CD4-positive, alpha-beta T cell (primary cell): ENCODE measurements at places on chromosomes 7 and 10.

- no peaks in the 10 kb centered on the region for H3K27me3 ChIP-seq
- H3K4me1 ChIP-seq = no peaks in the 10 kb centered on the region
- DNase-seq = no peak
- no peaks in the 10 kb centered on the region for H3K36me3 ChIP-seq
- H3K4me3 ChIP-seq = no peak overlapping the region
- no peak overlapping the region for H3K27ac ChIP-seq
Observed at GRCh38 chr7:20301311-20301939, 29.3 kb upstream of the ITGB8 start.

- no peak overlapping the region for H3K27ac ChIP-seq
- no peaks in the 10 kb centered on the region for H3K36me3 ChIP-seq
- H3K4me3 ChIP-seq = no peak overlapping the region
- H3K4me1 ChIP-seq = no peaks in the 10 kb centered on the region
Observed at GRCh38 chr10:99522470-99523250, 10.1 kb upstream of the NKX2-3 start.

GRCh38 chr7:26397796-26398426 is 106.2 kb downstream of the SNX10 start:
- no peak overlapping the region for H3K27ac ChIP-seq
- H3K4me3 ChIP-seq = peak overlapping the region; percentile 36
- peaks cover 29% of the 10 kb centered on the region for H3K27me3 ChIP-seq
- H3K4me1 ChIP-seq = peaks cover 14% of the 10 kb centered on the region
- H3K36me3 ChIP-seq = no peaks in the 10 kb centered on the region

DNA sequence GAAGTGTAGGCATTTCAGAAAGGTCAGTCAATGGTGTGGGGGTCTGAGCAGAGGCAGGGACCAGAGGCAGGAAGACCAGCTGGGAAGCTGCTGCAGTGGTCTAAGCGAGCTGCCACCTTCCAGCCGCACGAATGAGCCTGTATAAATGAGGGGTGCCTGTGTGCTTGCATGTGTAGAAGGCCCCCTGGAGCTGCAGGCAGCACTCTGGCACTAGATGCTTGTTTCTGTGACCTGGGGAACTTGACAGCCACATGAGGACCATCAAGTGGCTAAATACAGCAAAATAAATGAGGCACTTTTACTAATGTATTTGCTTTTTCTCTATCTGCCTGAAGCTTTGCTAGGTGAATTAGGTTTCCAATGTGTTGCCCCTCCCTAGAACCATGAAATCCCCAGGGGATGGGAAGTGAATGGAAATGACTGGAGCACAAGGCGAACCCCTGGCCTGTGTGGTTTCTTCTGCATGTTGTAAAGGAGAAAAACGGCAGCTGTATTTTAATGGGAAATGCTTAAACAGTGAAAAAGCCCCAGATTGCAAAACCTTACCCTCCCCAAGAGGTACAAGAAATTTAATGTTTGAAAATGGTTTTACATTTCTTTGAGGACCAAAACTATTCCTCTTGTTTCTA is 57.7 kb downstream of the PYROXD2 start:
- H3K4me3 ChIP-seq = no peak overlapping the region
- no peak for DNase-seq
- H3K27me3 ChIP-seq = peaks cover 37% of the 10 kb centered on the region
- peaks cover 8% of the 10 kb centered on the region for H3K4me1 ChIP-seq
- H3K36me3 ChIP-seq = no peaks in the 10 kb centered on the region
- no peak overlapping the region for H3K27ac ChIP-seq

- no peak overlapping the region for H3K27ac ChIP-seq
- peaks cover 7% of the 10 kb centered on the region for H3K4me1 ChIP-seq
- H3K4me3 ChIP-seq = no peak overlapping the region
- H3K36me3 ChIP-seq = peaks cover 3% of the 10 kb centered on the region
- DNase-seq = peak; percentile 23
Observed at GRCh38 chr7:151705636-151706276, 171.2 kb downstream of the PRKAG2 start.

DNA sequence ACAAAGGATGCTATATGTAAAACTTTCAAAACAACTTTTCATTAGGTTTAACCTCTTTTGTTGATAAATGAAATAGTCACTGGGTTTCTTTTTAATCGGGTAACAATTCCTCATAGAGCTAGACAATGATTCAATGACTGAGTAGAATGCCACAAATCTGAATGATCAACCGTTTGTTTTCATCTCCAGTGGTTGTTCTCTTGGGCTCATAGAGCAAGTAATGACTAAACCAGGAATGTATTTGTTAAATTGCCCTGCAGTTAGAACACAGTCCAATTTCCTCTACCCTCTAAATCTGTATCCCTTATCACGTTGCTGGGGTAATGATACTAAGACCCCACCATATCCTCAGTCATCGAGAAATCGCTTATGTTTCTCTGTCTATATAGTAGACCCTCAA is 40.0 kb downstream of the CNNM1 start:
- no peak for DNase-seq
- H3K27me3 ChIP-seq = peaks cover 5% of the 10 kb centered on the region
- no peak overlapping the region for H3K27ac ChIP-seq
- no peaks in the 10 kb centered on the region for H3K4me1 ChIP-seq
- H3K4me3 ChIP-seq = no peak overlapping the region

DNA sequence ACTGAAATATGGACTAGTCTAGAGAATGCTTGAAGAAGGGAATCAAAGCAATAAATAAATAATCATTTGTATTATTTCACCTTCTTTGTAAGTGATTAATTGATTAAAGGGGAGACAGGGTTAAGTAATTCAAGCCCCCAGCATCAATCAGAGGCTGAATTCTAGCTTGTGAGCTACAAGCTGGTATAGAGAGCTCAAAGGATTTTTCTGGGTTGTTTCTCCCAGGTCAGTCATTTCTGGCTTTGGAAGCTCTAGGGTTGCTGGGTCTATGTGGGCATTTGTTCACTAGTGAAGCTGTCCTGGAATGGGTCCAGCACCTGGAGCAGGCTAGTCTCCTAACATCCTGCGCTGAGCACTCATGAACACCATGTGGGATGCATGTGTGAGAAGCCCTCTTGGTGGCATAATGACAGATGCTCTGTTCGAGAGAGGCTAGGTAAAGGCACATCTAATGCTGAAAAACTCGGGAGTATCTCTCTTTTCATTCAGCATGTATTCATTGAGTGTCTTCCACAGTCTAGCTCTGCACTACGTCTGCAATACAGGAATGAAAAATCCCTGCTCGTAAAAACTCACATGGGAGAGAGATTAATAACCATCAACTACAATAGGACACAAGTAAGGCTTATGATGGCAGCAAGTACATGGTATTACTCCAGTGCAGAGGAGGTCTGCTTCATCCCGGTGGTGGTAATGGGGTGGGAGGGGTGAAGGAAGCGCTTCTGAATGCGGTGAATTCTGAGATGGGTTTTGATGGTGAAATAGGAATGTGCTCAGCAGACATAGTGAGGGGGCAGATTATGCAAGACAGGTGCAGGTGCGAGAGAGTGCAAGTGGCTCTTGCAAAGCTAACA is 68.0 kb upstream of the NRP1 start:
- no peak overlapping the region for H3K27ac ChIP-seq
- no peaks in the 10 kb centered on the region for H3K4me1 ChIP-seq
- no peaks in the 10 kb centered on the region for H3K36me3 ChIP-seq
- no peak overlapping the region for H3K4me3 ChIP-seq

DNA sequence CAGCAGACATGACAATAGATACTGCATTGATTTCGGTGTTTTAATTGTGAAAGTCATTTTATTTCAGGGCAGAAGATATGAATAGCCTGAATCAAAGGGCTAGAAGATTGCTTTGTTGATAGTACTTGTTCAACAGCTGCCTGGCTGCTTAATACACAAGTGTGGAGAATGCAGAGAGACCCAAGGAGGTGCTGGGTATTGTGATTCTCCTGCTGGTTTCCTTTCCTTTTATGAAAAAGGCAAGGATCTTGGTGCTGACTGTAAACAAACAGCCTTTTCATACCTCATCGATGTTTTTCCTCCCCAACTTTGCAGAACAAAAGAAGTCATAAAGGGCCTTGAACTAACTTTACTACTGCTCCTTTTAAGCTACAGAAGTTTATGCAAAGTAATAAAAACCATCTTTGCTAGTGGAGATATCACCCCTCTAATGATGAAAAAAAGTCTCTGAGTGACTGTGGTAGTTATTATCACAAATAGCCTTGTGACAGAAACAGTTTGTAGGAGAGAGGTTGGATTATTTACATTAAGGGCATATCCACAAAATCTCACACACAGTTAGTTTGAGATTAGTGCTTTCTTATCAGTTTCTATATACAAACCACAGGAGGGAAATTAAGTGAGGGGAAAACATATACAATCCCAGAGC is 800.0 kb downstream of the LRMDA start:
- H3K4me1 ChIP-seq = no peaks in the 10 kb centered on the region
- no peak for DNase-seq
- H3K27me3 ChIP-seq = no peaks in the 10 kb centered on the region
- H3K4me3 ChIP-seq = no peak overlapping the region
